ENCODE measurements at places on chromosomes 2 and 18.
A peak's percentile ranks its signal among the peaks of the same experiment; 100 is the strongest.

DNA sequence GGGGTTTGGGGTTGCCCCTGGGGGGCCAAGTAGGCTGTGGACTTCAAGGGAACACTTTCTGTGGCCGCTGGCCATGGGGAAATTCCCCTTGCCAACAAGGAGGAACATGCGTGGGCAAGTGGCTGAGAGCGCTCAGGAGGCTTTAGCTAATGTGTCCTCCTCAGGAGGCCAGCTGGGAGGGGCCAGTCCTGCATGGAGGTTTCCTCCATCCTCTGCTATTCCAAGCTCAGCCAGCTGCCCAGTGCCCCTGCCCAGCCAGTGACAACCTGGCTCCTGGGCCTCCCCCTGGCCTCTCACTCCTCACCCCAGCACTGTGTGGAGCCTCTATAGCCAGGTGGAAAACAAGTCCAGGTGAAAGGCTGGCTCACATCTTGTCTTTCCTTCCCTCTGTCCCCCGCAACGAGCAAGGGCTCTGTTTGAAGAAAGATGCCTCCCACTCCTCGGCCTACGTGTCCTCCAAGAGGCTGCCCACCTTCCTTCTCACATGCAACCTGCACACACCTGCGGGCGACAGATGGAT is 64.4 kb upstream of the DAPL1 start:
- DNase-seq: no peak

GRCh38 chr18:61274416-61274960 is 58.7 kb upstream of the CDH20 start:
- DNase-seq: no peak

DNA sequence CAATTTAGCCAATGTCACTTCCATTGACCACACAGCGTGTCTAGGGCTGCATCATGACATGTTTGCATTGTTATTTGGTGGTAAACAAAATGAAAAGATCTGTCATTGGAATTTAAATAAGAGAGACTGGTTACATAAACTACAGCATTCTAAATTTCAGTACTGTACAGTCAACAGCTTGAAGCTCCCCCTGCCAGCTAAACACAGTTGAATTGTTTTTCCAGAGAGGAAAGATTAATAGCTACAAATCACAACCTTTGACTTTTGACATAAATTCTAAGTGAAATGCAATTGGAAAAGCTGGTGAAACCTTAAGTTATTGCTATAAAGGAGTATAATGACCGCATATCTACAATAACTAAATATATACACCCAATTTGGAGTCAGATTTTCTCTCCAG is 1600.0 kb upstream of the ACVR2A start:
- no peak for DNase-seq

DNA sequence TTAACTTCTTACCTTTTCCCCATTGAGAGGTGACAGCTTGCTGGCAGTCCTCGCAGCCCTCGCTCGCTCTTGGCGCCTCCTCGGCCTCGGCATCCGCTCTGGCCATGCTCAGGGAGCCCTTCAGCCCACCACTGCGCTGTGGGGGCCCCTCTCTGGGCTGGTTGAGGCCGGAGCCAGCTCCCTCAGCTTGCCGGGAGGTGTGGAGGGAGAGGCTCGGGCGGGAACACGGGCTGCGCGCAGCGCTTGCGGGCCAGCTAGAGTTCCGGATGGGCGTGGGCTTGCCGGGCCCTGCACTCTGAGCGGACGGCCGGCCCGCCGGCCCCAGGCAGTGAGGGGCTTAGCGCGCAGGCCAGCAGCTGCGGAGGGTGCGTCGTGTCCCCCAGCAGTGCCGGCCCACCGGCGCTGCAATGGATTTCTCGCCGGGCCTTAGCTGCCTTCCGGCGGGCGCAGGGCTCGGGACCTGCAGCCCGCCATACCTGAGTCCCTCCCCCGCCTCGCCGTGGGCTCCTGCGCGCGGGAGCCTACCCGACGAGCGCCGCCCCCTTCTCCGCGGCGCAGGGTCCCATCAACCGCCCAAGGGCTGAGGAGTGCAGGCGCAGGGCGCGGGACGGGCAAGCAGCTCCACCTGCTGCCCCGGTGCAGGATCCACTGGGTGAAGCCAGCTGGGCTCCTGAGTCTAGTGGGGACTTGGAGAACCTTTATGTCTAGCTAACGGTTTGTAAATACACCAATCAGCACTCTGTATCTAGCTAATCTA is 335.0 kb downstream of the CBLN2 start:
- DNase-seq: no peak

DNA sequence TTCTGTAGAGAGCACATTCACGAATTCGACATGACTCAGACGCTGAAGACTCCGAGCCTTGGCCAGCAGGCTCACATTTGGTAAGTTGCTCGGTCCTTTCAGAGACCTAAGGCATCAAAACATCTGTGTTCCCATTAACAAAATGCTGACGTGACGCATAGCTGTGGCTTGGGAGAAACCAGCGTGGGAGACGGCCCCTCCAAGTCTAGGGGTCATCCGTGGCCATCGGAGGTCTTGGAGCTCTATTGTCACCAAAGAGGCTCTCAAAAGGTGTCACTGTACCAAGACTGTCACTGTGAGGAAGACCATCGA is 14.9 kb downstream of the FBLN7 start:
- DNase-seq: no peak

DNA sequence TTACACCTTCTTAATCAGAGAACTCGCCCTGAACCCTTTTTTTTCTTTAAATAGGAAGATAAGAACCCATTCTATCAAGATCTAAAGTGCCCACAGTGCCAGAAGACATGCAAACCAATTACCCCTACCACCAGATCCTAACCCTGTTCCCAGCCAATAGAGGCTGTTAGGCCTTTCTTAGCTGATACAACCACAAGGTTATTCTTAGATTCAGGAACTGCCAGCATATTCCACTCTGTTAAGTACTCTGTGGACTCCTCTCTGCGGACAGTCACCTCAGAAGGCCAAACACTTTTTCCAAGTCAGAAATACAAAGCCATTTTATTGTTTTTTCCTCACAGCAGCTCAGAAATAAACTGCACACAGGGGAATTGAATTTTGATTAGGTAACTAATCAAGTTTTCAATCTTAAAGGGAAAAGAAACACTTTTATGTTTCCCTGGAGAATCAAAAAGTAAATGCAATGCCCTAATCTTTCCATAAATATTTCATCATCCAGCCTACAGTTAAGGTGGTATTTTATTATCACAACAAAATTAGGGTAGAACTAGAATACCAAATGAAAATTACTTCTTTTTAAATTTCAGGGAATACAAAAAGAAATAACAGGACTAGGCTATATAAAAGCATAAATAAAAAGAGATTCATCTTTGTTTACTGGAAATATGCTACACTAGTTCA is 111.4 kb downstream of the NBAS start:
- no peak for DNase-seq

GRCh38 chr18:63315131-63315662 is 4.4 kb downstream of the BCL2 start:
- no peak for DNase-seq

- no peak for DNase-seq
Measured at GRCh38 chr18:7622721-7623120, 55.6 kb downstream of the PTPRM start.

DNA sequence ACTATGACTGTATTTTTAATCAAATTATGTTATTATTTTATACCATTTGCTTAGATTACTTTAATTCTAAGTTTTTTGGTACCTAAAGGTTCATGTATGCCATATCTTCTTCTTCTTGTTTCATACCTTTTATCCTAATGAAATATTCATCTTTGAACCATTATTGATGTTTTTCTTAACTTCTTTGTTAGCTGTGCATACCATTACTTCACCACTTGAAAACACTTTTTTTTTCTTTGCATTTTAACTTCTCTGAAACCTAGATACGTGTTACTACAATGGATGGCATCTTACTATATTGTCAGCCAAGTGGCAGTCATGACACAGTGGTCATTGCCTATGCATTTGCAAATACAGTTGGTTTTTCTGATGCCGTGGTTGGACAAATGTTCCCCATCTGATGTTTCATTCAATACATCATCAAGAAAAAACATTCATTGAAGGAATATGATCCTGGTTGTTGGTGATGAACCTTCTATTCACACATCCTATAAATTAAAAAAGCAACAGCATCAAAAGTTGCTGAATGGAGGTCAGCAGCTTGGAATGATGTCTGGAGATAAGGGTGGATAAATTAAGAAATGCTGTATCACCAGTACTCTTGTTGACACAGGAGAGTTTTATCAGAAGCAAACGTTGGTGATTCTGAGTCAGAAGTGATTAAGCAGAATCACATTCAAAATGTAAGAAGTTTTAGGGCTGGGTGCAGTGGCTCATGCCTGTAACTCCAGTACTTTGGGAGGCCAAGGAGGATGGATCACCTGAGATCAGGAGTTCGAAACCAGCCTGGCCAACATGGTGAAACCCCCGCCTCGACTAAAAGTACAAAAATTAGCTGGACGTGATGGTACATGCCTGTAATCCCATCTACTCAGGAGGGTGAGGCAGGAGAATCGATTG is 7.4 kb downstream of the IL36A start:
- DNase-seq: peak; percentile 75

GRCh38 chr2:186718122-186718521 is 24.3 kb downstream of the FAM171B start:
- no peak for DNase-seq

DNA sequence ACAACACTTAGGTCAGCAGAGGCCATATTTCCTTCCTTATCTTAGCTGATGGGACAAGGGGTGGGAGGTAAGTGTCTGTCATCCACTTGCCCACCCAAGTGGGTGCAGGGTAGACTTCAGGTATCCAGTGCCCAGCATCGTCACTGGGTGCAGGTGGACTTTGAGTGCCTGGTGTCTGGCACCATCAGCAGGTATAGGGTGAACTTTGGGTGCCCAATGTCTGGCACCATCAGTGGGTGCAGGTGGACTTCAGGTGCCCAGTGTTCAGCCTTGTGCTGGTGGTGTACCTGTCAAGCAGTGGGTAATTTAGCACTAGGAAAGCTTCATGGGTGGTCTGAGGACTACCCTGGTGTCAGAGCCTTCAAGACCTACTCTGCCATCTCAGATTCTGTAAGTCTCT is 175.6 kb downstream of the SEPTIN10 start:
- no peak for DNase-seq

- DNase-seq: no peak
Measured at GRCh38 chr18:711310-711656, 1.1 kb downstream of the ENOSF1 start.

GRCh38 chr2:101971836-101972235 is 19.9 kb upstream of the IL1R2 start:
- DNase-seq: no peak

DNA sequence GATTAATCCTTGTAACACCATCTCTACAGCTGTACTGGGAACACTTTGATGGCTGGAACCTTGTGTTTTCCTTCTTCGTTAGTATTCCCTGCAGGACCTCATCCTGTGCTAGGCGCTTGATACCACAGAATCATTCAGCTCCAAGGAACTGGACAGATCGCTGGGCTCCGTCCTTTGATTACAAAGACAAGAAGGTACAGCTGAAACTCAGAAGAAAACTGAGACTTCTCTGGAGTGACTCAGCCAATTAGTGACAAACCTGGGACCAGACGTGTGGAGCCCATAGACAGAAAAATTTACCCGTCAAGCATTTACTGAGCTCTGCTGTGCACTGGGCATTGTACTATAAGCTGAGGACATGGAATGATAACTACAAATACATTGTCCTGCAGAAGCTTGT is 67.3 kb downstream of the NCKAP5 start:
- DNase-seq: no peak

DNA sequence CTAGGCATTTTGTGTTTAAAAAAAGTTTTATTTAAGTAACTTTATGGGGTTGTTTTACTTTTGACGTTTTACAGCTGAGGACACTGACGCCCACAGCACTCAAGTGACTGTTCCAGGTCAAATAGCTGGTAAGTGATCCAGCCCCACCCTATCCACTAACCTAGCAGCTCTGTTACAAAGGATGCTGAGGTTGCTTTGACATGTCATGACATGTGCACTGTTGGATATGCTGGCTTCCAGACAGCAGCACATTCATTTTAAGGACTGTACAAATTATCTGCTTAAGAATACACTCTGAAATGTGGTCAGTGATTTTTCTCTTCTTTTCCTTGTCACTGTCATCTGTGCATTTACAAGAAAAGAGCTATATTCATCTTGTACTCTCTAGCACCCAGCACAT is 417.5 kb downstream of the ZEB2 start:
- DNase-seq: no peak

- peak; percentile 37 for DNase-seq
Measured at GRCh38 chr18:32093102-32093511, 1.4 kb downstream of the RNF138 start.

GRCh38 chr2:37851828-37852584 is 73.1 kb upstream of the RMDN2 start:
- DNase-seq: no peak

DNA sequence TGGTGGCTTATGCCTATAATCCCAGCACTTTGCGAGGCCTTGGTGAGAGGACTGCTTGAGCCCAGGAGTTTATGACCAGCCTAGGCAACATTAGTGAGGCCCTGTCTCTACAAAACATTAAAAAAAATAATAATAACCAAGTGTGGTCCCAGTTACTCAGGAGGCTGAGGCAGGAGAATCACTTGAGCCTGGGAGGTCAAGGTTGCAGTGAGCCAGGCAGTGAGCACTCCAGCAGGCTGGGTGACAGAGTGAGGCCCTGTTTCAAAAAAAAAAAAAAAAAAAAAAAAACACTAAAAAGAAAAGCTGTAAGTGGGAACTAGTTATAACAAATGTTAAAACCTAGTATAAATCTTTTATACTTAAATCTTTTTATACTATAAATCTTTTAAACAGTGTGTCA is 146.2 kb upstream of the ITGA4 start:
- DNase-seq: no peak

DNA sequence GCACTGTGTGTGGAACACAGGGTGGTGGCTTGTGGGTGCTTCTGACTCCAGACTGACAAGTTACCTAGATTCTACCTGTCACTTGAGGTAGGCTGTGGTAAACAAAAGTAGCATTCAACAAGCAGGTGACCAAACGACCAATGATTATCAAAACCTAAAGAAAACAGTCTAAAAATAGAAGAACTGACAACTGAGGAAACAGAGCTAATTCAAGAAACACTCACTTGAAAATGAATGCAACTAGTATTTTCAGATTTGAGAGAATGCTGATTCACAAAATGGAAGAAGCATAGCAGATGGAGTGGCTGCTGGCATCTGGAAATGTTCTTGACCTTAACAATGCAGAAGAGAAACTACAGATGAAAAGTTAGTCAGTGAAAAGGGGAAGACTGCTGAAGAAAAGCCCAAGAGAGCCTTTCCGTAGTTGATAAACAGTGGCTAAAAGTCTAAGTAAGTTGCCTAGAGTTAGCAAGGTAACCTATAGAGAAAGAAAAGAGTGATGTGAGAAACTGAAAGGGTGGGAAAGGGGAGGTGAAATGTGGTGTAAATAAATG is 170.4 kb downstream of the NCK2 start:
- no peak for DNase-seq

- DNase-seq: no peak
Measured at GRCh38 chr2:222451224-222451674, 26.9 kb downstream of the SGPP2 start.

DNA sequence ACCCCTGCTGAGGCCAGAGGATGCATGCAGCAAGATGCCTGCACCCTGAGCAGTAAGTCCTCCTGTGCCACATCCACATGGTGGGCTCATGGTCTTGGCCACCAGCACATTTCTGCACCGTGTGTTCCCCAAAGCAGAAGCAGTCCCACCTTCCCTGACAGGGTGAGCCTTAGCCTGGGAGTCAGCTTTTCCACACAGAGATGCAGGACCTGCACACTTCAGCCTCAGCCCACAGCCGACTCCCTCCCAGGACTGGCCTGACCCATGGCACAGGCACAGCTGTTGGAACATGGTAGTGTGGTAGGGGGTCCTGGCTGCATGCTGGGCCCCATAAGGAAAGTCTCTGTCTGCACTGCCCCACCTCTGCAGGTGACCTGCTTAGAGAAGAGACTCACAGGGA is 5.0 kb downstream of the SNED1 start:
- DNase-seq: no peak
